ENCODE measurements at places on chromosomes 3 and 15. TPM values are rescaled to one million over a fixed set of nuclear protein-coding genes. Genes with fewer than 3 reads are reported as not detected.
A peak's percentile ranks its signal among the peaks of the same experiment; 100 is the strongest.

GRCh38 chr15:87207990-87208580, 1048.5 kb downstream of the NTRK3 start:
- H3K4me3 ChIP-seq: no peak overlapping the region
- H3K27me3 ChIP-seq: no peaks in the 10 kb centered on the region
- H3K4me1 ChIP-seq: no peaks in the 10 kb centered on the region
- no peak for DNase-seq
- no peaks in the 10 kb centered on the region for H3K36me3 ChIP-seq

GP9 gene
- 8.9 TPM for total RNA-seq

TM4SF18 gene
- total RNA-seq: 2.1 TPM

- H3K27me3 ChIP-seq: no peaks in the 10 kb centered on the region
- no peak overlapping the region for H3K27ac ChIP-seq
- no peak overlapping the region for H3K4me3 ChIP-seq
- peak; percentile 28 for DNase-seq
- no peaks in the 10 kb centered on the region for H3K36me3 ChIP-seq
Measured at GRCh38 chr3:10551821-10552630, 46.6 kb upstream of the ATP2B2 start.

GRCh38 chr15:74365598-74366445, 1.6 kb downstream of the CYP11A1 start:
- no peaks in the 10 kb centered on the region for H3K27me3 ChIP-seq
- peaks cover 17% of the 10 kb centered on the region for H3K4me1 ChIP-seq
- DNase-seq: peak; percentile 56
- H3K36me3 ChIP-seq: no peaks in the 10 kb centered on the region

GRCh38 chr3:168973206-168973605, 690.3 kb downstream of the MECOM start:
- no peak overlapping the region for H3K27ac ChIP-seq
- no peaks in the 10 kb centered on the region for H3K36me3 ChIP-seq
- H3K4me1 ChIP-seq: no peaks in the 10 kb centered on the region
- H3K4me3 ChIP-seq: no peak overlapping the region
- no peak for DNase-seq
- H3K27me3 ChIP-seq: no peaks in the 10 kb centered on the region

CADPS gene
- 0.29 TPM for total RNA-seq

DNA sequence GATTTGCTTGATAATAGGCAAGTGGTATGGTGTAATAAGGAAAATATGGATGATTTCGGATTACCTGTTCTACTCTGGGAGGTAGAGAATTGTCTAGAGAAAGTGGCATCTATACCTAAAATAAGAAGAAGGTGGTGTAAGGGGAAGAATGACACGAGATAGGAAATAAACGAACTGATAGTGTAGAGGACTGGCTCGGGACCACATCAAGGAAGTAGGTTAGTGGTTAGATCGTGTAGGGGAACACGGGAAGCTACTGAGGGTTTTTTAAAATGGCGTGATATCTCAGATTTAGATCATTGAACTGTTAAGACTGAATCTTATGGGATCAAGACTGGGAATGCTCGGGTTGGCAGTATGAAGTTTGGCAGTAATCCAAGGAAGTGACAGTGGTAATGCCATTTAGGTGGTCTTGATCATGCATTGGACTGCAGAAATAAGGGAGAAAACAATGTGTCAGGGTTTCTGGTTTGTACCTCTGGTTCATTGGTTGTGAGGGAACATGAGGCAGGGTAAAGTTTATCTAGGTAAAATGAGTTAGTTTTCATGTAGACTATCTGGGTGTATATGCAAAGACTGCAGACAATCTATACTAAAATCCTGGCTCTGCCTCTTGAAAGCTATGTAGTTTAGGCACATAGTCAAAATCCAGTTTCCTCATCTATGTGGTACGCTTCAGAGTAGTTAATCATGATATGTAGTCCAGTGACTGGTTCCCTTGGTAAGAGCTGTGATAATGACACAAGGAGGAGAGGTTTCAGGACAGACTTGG, 7.4 kb downstream of the RPL14 start:
- peaks cover 49% of the 10 kb centered on the region for H3K36me3 ChIP-seq
- H3K27ac ChIP-seq: no peak overlapping the region

IL20RB gene
- total RNA-seq: 1.2 TPM

GRCh38 chr3:42961633-42962032, 17.5 kb upstream of the GASK1A start:
- no peaks in the 10 kb centered on the region for H3K27me3 ChIP-seq
- H3K36me3 ChIP-seq: no peaks in the 10 kb centered on the region
- no peak for DNase-seq
- H3K4me1 ChIP-seq: no peaks in the 10 kb centered on the region
- H3K27ac ChIP-seq: no peak overlapping the region
